ENCODE measurements at places on chromosomes 4 and X.

DNA sequence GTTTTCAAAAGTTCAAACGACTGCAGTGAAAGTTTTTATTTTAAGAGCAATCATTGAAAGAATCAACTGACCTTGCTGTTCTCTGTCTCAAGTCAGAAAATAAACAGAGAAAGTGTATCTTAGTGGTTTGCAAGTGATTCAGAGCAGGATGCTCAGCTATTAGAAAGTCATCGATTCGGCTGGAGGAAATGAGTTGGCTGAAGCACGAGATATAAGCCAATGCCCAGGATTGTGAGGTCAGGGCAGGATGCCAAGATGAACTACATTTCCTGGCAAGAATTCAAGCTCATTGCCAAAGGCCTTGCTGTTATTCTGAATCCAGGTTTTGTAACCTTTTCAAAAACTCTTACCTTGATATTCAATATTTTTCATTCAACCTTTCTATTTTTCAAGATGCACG, 541.4 kb upstream of the BOD1L1 start:
- no peak for DNase-seq
- H3K4me3 ChIP-seq: no peak overlapping the region
- no peaks in the 10 kb centered on the region for H3K27me3 ChIP-seq
- no peaks in the 10 kb centered on the region for H3K36me3 ChIP-seq

DNA sequence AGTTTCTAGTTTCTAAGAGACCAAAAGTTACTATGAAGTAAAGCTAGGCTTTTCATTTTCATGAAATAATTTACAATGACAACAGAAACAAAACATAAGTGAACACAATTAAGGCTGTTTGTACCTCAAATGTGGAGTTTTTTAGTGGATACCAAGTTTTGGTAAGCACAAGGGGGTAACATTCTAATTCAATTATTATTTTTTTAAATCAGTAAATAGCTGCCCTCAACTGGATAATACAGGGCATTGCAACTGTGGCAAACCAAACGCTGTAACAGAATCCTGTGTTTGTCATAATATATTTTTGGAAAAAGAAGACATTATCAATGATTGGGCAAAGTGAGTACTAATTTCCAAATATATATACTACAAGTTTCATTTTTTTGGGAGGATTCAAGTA, 150.3 kb downstream of the FBXW7 start:
- DNase-seq: no peak
- H3K4me1 ChIP-seq: no peaks in the 10 kb centered on the region
- H3K36me3 ChIP-seq: no peaks in the 10 kb centered on the region
- no peaks in the 10 kb centered on the region for H3K27me3 ChIP-seq

DNA sequence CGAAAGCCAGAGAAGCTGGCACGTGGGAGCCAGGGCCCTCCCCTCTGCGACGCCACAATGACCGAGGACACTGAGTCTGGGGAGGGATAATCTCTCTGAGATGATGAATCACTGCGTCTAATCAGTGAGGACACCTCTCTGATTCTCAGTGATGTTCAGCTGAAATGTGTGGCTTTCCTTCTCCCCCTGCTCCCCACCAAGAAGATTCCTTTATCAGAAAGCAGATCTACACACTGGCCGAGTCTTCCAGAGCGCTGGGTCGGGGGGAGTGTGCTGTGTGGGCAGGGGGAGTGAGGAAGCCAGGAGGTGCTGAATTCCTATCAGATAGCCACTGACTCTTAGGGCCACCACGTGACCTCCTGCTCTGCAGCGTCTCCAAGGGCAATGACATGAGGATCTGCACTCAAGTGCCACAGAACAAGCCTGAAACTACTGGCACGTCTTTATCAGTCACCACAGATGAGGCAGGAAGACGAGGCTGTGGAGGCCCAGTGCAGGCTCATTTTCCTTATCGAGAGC, 89.2 kb downstream of the GATB start:
- no peak overlapping the region for H3K4me3 ChIP-seq
- H3K36me3 ChIP-seq: no peaks in the 10 kb centered on the region
- no peak for DNase-seq
- H3K27ac ChIP-seq: no peak overlapping the region
- H3K4me1 ChIP-seq: no peaks in the 10 kb centered on the region

DNA sequence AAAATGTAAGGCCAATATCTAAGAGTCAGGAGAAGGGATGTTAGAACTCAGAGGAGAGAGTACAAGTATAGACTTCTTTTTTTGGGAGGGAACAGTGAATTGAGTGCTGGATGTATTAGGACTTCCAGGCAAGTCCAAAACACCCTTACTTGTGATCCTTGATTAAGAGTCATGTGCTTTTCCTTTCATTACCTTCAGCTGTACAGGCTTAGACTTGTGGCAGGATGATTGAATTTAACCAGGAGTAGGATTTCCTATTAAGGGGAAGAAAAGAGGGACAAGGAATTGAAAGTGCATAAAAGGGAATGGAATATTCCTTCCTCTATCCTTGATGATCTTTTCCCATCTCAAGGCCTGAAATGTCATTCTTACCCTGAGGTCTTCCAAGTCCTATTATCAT, 606.7 kb downstream of the STIM2 start:
- H3K4me1 ChIP-seq: no peaks in the 10 kb centered on the region
- no peak overlapping the region for H3K27ac ChIP-seq
- H3K27me3 ChIP-seq: no peaks in the 10 kb centered on the region
- no peak overlapping the region for H3K4me3 ChIP-seq
- no peak for DNase-seq
